Hematopoietic multipotent progenitor cell treated with erythropoietin and hydrocortisone succinate and interleukin-3 and kit ligand, for 17 days (in vitro differentiated cells): ENCODE measurements at places on chromosomes 2 and 18.

- DNase-seq: no peak
Observed at GRCh38 chr18:62033756-62034155, 140.9 kb upstream of the RNF152 start.

GRCh38 chr2:173043476-173043875 is 32.2 kb upstream of the MAP3K20 start:
- DNase-seq: no peak

GRCh38 chr18:31577195-31577594 is 14.5 kb upstream of the TTR start:
- DNase-seq: no peak

- DNase-seq: no peak
Observed at GRCh38 chr2:193549661-193550060, 1354.9 kb upstream of the TMEFF2 start.

GRCh38 chr2:33528441-33528950 is 52.0 kb downstream of the RASGRP3 start:
- no peak for DNase-seq

- DNase-seq: no peak
Observed at GRCh38 chr2:121284463-121285449, at the start of gene TFCP2L1. TFCP2L1 (minus strand) TSS chr2:121285202; CDS start chr2:121285109, 93 bp downstream.

- DNase-seq: no peak
Observed at GRCh38 chr2:230217424-230217823, 2.4 kb downstream of the SP110 start.

- no peak for DNase-seq
Observed at GRCh38 chr18:27715751-27716150, 461.2 kb downstream of the CDH2 start.

DNA sequence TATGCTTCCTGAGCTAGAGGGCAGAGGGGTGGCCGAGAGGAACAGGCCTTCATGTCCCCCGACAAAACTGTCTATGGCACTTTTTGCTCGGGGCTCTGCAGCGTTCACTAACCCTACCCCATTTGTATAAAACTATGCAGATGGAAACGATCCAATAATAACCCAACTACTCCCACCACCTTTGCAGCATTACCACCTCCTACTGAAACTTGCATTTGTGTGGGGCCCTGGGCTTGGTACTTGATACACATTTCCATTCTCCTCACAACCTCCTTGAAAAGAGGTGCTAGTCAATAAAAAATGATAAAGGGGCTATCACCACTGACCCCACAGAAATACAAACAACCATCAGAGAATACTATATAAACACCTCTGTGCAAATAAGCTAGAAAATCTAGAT is 63.5 kb upstream of the FOSL2 start:
- no peak for DNase-seq
